ENCODE measurements at places on chromosomes 5 and 9. TPM values are rescaled to one million over a fixed set of nuclear protein-coding genes. Genes with fewer than 3 reads are reported as not detected.

The INSL4 gene
- total RNA-seq = not detected

The MLANA gene
- total RNA-seq = not detected

The IER5L gene
- 10.5 TPM for total RNA-seq

The OTULINL gene
- total RNA-seq = under 0.01 TPM

The TAF11L3 gene
- not detected for total RNA-seq

The EPB41L4A gene
- total RNA-seq = 13.4 TPM

The PTGDS gene
- total RNA-seq = 0.56 TPM

The KIF20A gene
- 24.5 TPM for total RNA-seq

The FRMD3 gene
- 14.8 TPM for total RNA-seq

The GGTA1 gene
- total RNA-seq = 0.18 TPM

The PLEKHG4B gene
- total RNA-seq = not detected

The PCDHB5 gene
- total RNA-seq = 0.56 TPM

The NCS1 gene
- total RNA-seq = 26.4 TPM

The ANKRD34B gene
- total RNA-seq = not detected

The PCDHA1 gene
- not detected for total RNA-seq

The FXN gene
- total RNA-seq = 2.5 TPM

Data from endothelial cell of coronary artery (primary cell).